ENCODE measurements at places on chromosomes 4 and X. TPM values are rescaled to one million over a fixed set of nuclear protein-coding genes. Genes with fewer than 3 reads are reported as not detected.

GRCh38 chrX:155112171-155112570 lies 40.9 kb downstream of the BRCC3 start:
- H3K4me3 ChIP-seq = no peak overlapping the region
- no peaks in the 10 kb centered on the region for H3K4me1 ChIP-seq
- no peak for DNase-seq
- no peak overlapping the region for H3K27ac ChIP-seq

DNA sequence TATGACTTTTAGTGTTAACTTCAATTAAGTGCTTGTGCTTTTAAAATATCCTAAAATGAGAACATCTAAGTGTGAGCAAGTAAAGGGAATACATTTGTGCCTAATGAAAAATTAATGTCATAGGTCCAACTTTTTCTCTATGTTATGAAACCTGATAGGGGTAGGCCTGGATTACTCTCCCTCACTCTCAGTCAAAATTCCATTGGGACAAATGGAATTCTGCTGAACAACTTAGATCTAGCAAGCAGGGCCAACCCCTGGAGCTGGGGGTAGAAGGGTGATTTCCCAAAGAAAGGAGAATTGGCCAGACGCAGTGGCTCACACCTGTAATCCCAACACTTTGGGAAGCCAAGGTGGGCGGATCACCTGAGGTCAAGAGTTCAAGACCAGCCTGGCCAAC lies 67.4 kb downstream of the EDNRA start:
- H3K27me3 ChIP-seq = no peaks in the 10 kb centered on the region
- no peak for DNase-seq
- H3K36me3 ChIP-seq = no peaks in the 10 kb centered on the region
- no peak overlapping the region for H3K27ac ChIP-seq
- H3K4me3 ChIP-seq = no peak overlapping the region

DNA sequence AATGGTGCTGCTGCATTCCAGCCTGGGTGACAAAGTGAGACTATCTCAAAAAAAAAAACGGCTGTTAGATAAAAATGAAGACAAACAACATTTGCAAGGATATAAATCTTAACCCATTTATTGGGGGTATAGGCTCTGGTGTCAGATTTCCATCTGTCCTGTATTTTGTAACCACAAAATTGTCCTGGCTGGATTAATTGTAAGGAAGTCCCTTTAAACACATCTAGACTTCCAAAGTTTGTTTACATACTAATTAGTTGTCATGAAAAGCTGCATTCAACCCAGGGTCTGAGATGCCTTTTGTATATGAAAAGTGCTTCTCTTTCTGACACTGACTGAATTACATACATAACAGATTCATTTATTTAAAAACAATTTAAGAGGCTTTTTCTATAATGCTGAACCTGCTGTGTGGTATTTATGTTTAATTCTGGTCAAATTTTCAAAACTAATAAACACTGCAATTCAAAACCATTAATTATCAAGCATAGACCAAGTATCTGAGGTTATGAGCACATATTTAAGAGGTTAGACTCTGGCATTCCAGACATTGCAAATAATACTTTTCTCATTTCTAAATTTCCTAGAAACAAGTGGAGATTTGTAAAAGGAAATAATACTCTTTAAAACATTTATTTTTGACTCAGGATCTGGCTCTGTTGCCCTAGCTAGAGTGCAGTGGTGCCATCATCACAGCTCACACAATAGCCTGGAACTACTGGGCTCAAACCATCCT lies 17.5 kb upstream of the UGDH start:
- H3K4me3 ChIP-seq = no peak overlapping the region
- no peaks in the 10 kb centered on the region for H3K27me3 ChIP-seq
- DNase-seq = no peak
- H3K36me3 ChIP-seq = no peaks in the 10 kb centered on the region

DNA sequence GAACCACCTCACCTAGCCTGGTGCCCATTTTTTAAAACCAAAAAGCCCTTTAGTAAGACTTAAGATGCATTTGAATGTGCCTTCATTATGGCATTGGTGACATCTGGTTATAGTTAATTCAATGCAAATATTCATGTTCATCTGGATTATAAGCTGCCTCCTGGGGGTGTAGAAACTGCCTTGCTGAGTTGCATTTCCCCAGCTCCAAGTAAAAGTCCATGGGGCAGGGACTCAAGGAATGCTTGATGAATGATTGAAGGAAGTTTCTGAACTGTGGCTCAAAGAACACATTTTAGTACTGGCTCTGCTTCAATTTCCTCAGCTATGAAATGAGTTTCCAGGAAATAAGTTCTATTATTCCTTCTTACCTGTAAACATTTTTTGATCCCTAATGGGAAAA lies 18.5 kb upstream of the RBM47 start:
- DNase-seq = no peak
- no peak overlapping the region for H3K27ac ChIP-seq
- no peaks in the 10 kb centered on the region for H3K27me3 ChIP-seq
- no peaks in the 10 kb centered on the region for H3K36me3 ChIP-seq

Gene SPATA18
- 2.5 TPM for total RNA-seq

Gene TGIF2LX
- not detected for total RNA-seq

Gene TMEM156
- not detected for total RNA-seq

Gene PNMA6E
- not detected for total RNA-seq

Gene MAGED4B
- total RNA-seq = 63.8 TPM
